ENCODE measurements at places on chromosomes 6 and 20. TPM values are rescaled to one million over a fixed set of nuclear protein-coding genes. Genes with fewer than 3 reads are reported as not detected.
A peak's percentile ranks its signal among the peaks of the same experiment; 100 is the strongest.

The NRN1 gene
- under 0.01 TPM for total RNA-seq

The EDN3 gene
- not detected for total RNA-seq

The WFDC5 gene
- not detected for total RNA-seq

The LIN28B gene
- not detected for total RNA-seq

- no peak overlapping the region for H3K4me3 ChIP-seq
- H3K27ac ChIP-seq, result no peak overlapping the region
These were observed 12.9 kb upstream of the RBL1 start for GRCh38 chr20:37108676-37109075.

- H3K27ac ChIP-seq, result no peak overlapping the region
- H3K36me3 ChIP-seq, result no peaks in the 10 kb centered on the region
- H3K4me3 ChIP-seq, result no peak overlapping the region
- H3K27me3 ChIP-seq, result peaks cover 3% of the 10 kb centered on the region
These were observed 119.6 kb downstream of the SCML4 start for GRCh38 chr6:107704347-107705013.

GRCh38 chr6:138482816-138483215 lies 16.5 kb downstream of the NHSL1 start:
- H3K4me3 ChIP-seq, result no peak overlapping the region
- no peak overlapping the region for H3K27ac ChIP-seq

DNA sequence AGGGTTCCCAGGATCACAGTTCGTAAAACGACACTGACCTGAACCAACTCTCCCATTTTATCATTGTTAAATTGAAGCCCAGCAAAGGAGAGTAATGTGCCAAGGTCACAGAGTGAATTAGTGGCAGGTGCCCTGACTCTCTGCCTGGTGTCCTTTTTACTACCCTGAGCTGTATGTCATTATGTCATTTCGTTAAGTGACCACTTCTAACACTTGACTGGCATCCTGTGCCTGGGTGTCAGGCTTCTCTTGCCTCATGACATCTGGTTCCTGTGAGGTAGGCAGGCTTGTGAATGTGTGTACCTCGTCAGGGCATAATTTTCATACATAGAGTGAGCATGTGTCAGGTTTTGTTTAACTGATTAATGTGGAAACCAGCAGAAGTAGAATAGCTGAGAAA lies 48.6 kb downstream of the RALY start:
- H3K27ac ChIP-seq, result no peak overlapping the region
- no peak overlapping the region for H3K4me3 ChIP-seq
- peaks cover 3% of the 10 kb centered on the region for H3K4me1 ChIP-seq
- H3K27me3 ChIP-seq, result no peaks in the 10 kb centered on the region
- DNase-seq, result no peak

DNA sequence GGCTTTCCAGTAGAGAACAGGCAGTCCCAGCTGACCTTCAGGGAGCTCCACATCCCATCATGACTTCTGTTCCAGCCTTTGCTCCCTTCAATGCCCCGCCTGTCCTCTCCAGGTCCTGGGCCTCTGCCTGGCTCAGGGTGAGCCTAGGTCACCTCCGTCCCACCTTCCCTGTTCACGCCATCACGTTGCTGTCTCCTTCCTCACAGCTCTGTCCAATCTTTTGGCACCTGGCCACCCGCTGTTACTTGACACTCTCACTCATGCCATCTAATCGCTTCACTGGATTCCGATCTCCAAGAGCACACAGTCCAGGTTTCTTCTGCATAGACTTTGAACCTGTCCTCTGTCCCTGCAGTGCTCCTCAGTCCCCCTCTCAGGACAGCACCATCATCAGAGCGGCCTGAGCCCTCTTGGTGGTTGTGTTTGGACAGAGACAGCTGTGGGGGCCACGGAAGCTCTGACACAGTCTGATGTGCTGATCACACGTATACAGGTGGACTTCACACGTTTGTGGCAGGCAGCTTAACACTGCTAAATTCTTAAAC lies 34.7 kb upstream of the TIAM2 start:
- H3K4me1 ChIP-seq, result no peaks in the 10 kb centered on the region
- no peak overlapping the region for H3K27ac ChIP-seq
- H3K36me3 ChIP-seq, result no peaks in the 10 kb centered on the region
- H3K27me3 ChIP-seq, result no peaks in the 10 kb centered on the region

DNA sequence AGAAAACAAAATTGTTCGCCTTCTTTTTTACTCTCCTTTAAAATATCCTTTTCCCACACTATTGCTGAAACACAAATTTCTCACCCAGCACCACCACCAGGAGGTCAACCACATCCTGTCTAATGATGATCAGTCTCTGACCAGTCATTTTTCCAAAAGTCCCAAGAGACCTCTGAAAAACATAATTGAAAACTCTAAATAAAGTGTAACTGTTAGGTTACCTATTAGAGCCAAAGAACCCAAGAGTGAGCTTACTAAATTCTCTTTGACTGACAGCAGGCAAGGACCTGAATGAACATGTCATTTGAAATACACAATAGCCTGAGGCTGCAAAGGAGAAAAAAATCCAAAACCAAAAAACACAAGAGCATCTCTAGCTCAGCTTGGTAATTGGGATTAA lies 735.4 kb downstream of the CBLN4 start:
- peak; percentile 6 for DNase-seq
- no peak overlapping the region for H3K27ac ChIP-seq

- no peaks in the 10 kb centered on the region for H3K27me3 ChIP-seq
- no peaks in the 10 kb centered on the region for H3K4me1 ChIP-seq
- no peaks in the 10 kb centered on the region for H3K36me3 ChIP-seq
These were observed 61.3 kb upstream of the FERMT1 start for GRCh38 chr20:6184086-6184485.

All from fibroblast of lung (primary cell).